Epithelial cell of proximal tubule (primary cell): ENCODE measurements at places on chromosomes 12 and 14. TPM values are rescaled to one million over a fixed set of nuclear protein-coding genes. Genes with fewer than 3 reads are reported as not detected.

- no peak for DNase-seq
These were observed 8.8 kb downstream of the ALDH2 start for GRCh38 chr12:111775205-111776193.

- DNase-seq, result no peak
These were observed 1.8 kb downstream of the MYH6 start for GRCh38 chr14:23406244-23406643.

DNA sequence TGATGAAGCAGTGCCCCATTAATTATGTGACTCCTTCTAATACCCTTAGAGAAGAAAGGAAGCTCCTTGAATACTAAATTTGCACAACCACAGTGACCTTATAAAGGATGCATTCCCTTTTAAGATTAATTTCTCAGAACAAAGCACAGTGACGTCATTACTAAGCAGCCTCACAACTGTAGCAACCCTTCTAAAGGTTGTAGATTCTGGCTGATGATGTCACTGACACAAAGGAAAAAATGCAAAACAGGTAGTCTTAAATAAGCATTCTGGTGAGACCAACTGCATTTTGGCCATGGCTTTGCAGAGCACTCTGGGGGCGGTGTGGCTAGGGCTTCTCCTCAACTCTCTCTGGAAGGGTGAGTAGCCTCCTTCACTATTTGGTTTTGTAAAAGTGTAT lies 38.4 kb upstream of the OR4E1 start:
- DNase-seq, result no peak

DNA sequence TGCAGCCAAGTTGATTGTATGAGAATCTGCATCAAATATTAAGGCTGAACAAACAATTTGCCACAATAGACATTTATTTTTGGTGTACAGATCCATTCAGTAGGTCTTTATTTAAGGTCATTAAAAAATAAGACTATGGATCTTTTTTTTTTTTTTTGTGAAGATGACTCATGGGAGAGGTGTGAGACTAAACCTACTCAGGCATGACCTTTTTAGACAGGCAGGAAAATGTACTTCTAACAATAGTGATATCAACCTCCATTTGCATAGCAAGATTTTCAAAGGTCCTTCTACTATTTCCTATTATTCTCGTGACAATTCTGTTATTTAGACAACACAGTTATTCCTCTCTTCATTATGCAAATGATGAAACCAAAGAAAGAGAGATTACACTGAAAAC lies 39.9 kb upstream of the PTPRR start:
- no peak for DNase-seq

GRCh38 chr14:83441801-83442200 lies 1908.1 kb upstream of the SEL1L start:
- DNase-seq, result no peak

DNA sequence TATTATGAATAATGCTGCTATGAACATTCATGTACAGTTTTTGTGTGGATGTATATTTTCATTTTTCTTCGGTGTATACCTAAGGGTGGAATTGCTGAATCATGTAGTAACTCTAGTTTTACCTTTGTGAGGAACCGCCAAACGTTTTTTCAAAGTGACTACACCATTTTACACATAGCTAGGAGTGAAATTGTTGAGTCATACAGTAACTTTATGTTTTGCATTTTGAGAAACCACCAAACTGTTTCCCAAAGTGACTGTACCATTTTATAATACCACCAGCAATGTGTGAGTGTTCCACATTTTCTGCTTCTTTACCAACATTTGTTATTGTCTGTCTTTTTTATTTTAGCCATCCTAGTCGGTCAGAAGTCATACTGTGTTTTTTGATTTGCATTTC lies 3.1 kb upstream of the TPH2 start:
- no peak for DNase-seq

DNA sequence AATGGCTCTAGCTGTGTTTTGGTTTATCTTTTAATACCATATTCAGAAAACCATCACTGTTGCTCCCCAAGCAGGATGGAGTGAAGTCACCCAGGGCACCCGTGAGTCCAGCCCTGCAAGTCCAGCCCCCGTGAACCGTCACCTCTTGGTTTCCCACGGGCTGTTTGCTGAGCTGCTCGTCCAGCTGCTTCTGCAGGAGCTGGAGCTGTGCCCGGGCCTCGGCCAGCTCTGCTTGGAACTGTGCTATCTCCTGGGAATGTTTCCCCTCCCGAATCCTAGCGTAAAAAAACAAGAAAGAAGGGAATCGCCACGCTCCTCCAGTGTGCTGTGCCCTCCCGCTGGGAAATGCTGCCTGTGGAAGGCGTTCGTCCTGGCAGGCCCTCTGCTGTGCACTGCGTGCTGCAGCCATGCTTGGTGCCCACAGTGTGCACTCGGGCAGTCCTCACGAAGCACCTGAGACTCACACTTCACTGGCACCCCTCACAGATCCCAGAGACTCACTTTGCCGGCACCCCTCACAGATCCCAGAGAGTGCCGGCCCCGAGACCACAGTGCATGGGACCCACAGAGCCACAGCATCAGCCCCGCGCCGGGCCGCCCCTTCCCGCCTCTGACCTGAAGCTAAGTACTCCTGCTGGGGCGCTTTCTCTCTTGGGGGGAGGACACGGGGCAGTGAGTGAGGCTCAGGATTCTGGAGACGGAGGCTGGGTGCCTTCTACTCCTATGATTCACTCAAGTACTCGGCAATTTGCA lies 15.4 kb upstream of the ANKLE2 start:
- no peak for DNase-seq

DNA sequence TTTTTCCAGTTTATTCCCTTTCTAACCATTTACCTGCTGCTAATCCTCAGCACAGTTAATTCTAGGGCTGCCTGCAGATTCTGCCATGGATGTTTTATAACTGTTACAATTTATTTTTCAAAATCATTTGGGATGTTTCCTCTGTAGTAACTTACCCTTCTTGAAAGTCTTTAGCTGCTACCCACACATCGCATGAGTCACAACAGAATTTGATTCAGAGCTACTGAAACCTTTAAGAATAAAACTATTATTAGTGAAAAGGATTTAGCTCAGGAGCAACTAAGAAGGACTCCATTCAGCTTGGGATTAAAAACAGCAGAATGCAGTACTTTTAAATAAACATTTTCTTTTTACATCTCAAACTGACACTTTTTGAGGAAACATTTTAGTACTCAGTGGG lies 41.7 kb upstream of the RGS6 start:
- no peak for DNase-seq

Gene SYCP3
- under 0.01 TPM in 1 of 2 replicates, not detected in the other for total RNA-seq
